Suppressor macrophage treated with lipopolysaccharide for 1 hour (primary cell): ENCODE measurements at places on chromosomes 5 and 9.

DNA sequence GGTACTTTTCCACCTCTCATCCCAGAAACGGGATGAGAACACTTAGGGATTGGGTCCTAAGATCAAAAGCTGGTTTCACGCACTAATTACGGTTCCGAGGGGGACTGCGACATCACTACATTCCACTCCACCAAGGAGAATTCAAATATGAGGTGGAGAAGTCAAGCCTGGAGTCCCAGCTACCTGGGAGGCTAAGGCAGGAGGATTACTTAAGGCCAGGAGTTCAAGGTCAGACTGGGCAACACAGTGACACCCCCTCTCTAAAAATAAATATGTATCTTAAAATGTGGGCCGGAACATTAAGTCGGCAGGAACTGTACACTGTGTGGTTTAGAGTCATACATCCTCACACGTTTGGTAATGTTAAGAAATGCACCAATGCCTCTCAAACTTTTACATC, 1.6 kb downstream of the GOLGA2 start:
- no peak for DNase-seq

DNA sequence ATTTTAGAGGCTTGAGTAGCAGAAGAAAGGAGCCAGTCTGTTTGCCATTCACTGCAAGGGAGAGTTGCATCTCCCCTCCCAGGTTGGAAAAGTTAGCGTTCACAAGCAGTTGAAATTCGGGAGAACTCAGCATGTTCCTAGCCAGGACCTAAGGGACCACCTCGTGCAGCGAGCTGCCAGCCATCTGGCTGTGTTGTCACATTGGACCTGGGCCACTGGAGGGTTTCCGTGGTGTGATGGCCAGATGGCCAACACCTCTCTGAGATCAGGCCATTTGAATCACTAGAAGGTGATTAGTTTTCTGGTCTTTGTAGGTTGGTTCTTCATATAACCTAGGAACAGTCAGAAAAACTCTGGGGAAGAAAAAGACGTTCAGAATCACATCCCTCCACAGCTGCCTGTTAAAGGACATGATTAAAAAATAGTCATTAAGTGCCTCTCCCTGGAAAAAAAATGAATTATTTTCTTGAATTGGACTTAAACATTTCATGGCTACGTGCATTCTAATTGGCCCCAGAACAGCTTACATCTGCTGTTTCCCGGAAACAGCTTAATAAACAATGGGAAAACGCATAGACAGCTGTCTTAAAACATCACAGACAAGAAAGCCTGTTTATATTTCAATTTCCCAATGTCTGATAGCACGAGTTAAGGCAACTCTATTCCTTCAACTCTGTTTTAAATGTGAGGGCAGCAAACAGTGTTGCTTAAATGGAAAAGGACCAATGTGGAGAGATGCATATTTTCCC, 303.9 kb downstream of the TENT4A start:
- no peak for DNase-seq

DNA sequence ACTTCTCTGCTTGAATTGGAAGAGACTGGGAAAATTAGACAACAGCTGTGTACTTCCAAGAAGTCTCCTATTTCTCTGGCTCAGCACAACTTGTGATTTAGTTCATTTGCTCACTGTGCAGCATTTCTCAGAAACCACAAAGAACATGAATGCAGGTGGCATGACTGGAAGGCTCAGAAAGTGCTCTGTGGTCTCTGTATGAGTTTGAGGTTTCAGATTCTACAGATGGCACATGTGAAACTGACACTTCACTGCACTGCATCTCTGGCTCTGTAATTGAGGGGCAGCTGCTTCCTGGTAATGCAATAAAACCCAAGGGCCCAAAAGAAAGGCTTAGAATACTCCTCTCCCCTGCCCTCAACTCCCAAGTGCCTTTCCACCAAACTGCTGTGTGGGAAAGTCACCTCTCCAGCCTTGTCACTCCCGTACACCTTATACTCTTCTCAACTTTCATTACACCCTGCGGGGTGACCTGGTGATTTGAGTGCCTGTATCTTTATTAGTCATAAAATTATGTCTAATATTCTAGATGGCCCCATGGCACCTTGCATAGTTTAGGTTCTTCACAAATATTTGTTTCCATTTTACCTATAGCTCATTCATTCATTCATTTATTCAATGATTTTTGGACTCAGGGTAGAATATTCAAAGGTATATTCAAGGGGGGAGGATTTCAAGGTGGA, 82.5 kb downstream of the ESM1 start:
- DNase-seq, result no peak

GRCh38 chr9:70411121-70411929, 3.1 kb downstream of the KLF9 start:
- DNase-seq, result peak; percentile 82

DNA sequence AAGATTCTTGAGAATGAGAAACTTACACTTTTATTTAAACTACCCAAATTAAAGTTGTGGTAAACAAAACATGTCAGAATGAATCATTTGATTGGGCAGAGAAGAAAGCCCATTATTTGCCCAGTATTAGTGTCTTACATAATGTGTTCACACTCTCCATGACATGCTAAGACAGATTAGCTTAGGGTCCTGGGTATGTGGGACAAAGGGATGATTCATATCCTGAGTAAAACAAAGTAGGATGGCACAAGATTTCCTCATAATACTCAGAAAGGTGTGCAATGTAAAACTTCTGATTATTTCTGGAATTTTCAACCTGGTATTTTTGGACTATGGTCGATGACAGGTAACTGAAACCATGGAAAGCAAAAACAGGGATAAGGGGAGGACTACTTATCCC, 183.9 kb upstream of the POU5F2 start:
- DNase-seq, result no peak

- no peak for DNase-seq
These were observed 93.2 kb upstream of the CXCL14 start for GRCh38 chr5:135671966-135672365.

- no peak for DNase-seq
These were observed 48.8 kb downstream of the GRAMD2B start for GRCh38 chr5:126471875-126472537.

DNA sequence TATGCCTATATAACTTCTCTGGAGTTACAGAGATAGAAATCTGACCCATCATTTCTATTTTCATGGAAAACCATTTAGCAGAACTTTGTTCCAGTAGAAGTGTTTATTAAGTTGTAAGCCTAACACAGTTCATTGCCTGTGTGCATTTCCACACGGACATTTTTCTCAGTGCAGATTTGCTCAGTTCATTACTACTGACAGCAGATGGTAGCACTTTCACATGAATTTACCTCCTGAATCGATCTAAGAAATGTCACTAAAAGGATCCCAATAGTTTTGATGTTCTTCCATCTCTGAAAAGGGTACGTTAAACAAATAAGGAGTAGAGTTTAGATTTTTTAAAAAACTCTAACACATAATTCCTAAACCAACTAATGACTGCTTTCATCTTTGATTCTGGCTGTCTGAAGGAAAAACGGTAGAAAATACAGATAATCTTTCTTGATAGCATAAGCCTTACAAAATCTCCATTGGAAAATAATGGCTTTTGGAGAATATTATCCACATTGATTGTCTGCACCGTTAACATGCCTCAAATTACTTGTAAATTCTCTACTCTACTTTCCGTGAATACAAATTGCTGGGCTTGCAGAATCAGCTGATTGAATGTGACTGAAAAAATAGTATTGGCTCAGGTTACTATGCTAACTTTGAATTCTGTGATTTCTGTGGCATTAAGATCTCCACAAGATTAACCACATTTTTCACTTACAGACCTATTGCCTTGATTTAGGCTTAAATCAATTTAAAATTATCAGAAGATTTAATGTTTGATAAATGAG, 33.1 kb downstream of the RPS23 start:
- DNase-seq, result no peak

DNA sequence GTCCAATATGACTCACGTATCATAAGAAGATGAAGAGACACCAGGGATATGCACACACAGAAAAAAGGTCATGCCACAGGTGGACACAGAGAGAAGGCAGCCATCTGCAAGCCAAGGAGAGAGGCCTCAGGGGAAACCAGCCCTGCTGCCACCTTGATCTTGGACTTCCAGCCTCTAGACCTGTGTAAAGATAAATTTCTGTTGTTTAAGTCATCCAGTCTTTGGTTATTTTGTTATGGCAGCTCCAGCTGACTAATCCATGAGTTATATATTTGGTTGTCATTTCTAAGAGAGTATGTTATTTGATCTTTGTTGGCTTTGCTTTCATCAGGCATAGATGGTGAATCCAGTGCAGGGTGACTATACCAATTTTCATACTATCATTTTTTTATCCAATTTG, 130.2 kb upstream of the DAP start:
- no peak for DNase-seq

DNA sequence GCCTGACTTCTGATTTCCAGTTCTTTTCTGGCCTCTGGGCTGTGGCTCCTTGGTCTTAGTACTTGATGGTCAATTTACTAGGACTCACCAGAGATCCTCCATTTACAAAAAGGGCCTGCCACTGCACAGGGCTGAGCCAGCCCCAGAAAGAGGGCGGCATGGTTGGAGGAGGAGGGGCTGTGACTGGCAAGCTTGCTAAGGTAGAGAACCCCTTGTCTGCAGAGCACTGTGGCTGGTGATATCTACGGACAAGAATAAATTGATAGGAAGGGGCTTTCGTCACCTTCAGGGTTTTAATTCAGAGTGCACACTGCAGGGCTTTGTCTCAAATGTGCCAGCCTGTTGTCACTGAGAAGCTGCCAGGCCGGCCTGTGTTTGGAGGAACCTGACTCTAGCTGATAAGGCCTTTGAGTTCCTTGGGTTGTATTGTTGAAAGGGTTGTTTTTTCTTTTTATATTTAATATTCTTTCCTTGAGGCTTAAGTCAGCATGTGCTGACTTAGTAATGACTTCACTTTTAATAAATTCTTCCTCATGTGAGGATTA, 15.1 kb downstream of the SLC22A5 start:
- no peak for DNase-seq

GRCh38 chr9:117718085-117718484, 13.9 kb downstream of the TLR4 start:
- DNase-seq, result peak; percentile 97

DNA sequence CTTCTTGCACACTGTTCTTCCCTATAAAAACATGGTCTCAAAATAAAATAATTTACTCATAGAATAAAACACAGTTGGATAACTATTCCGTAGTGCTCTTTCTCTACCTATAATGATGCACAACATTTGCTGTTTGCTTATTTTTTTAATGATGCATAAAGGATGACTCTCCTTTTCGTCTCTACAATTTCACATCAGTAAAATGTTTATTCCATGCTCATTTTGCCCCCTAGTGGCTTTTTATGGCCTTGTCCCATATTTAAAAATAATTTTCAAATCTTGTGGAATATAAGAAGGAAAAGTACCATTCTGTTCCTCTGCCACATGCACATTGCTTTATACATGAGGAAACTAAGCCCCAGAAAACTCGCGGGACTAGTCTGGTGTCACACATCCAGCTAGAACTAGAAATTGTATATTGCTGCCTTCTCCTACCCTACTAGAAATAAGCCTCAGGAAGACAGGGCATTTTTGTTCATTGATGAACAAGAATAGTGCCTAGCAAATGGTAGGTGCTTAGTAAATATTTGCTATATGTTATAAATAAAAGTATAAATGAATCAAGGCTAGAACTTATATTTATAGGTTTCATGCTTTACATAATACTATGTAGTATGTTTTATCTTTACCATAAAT, 12.7 kb downstream of the KCTD16 start:
- peak; percentile 60 for DNase-seq

DNA sequence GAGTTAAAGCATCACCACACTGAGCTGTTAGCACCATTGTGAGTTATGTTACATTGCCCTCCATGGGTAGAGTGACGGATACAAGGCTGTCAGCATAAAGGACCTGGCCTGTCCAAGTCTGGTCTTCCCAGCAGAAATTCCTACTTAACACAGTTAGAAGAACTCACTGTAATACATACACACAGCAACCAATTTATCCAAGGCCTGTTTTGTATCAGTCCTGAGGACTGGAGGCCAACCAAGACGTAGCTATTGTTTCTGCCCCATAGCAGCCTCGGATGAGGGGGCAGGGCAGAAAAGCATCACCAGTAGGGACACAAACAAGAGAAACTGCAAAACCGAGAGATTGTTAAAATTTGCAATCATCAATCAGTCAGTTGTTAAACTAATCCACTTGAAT, 66.0 kb upstream of the CKMT2 start:
- DNase-seq, result no peak

DNA sequence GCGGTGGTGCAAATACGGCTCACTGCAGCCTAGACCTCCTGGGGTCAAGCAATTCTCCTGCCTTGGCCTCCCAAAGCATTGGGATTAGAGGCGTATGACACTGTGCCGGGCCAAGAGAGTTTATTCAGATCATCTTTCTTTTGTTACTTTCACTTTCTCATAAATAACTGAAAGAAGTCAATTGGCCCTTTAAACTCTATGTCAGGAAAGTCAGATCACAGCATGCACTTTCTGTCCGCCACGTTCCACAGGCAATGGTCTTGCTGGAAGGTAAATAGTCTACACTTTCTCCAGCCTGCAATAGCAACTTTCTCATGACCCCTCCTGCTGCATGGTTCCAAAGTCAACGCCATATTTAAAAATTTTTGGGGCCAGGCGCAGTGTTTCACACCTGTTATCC, 6.5 kb upstream of the ARRDC1 start:
- no peak for DNase-seq

DNA sequence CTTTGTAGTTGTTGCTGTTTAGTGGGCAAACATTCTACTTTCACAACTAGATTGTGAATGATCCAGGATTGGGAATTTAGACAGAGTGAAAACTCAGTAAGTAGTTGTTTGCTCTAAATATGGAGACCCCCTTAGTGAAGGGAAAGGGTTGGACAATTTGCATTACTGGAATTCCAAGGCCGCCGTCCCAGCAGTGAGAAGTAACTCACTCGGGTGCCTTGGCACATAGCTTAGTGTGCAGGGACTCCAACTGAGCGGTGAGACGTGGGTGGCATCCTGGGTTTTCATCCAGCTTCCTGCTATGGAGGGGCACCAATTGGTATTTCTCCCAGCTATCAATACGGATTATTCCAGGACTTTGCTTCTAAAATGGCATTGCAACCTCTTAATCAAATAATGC, 69.7 kb upstream of the FCN1 start:
- DNase-seq, result no peak

DNA sequence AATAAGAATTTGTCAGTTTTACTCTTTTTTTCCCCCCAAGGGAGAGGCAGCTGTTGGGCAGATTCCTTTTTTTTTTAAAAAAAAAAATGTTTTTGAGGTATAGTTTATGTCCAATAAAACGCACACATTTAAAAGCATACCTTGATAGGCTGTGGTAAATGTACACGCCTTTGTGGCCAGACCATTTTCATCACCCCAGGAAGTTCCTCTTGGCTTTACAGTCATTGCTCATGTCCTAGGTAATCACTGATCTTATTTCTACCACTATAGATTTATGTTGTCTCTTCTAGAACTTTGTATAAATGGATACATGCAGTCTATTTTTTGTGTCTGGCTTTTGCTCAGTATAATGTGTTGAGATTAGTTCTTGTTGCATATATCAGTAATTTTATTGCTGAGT, 9.8 kb downstream of the SUB1 start:
- DNase-seq, result no peak

DNA sequence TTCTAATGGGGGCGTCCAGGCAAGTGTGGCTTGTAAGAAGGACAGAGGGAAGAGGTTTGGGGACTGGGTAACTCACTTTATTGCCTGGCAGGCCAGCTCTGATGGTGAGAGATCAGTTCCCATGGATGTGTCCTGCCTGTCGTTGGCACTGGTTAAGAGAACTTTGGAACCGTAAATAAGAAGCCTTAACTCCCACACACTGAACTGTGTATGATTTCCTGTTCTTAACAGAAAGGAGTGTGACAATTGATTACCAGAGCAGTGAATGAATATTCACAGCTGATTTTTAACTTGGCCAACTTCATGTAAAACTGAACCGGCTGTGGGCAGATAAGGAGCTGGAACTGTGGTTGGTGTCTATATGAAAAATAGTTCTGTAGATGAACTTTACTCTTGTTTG, 63.2 kb downstream of the MEGF10 start:
- DNase-seq, result no peak
